ENCODE measurements at places on chromosomes 1 and 21.

DNA sequence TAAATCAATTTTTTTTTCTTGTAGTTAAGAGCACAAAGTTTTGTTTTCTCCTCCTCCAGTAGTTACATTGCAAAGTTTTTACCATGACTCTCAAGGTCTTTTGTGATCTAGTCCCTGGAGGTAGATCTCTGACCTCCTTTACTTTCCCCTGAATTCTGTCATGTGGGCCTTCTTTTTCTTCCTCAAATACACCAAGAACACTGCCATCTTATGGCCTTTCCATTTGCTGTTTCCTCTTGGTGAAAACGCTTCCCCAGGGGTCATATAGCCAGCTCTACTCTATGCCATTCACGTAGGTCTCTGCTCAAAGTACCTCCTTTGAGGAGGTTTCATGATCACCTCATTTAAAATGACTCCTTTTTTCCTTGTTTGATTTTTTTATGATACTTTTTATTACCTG lies 2.7 kb downstream of the DDX20 start:
- H3K27ac ChIP-seq, result no peak overlapping the region
- no peak overlapping the region for H3K4me3 ChIP-seq
- peaks cover 63% of the 10 kb centered on the region for H3K36me3 ChIP-seq
- DNase-seq, result no peak
- peaks cover 34% of the 10 kb centered on the region for H3K4me1 ChIP-seq

- no peaks in the 10 kb centered on the region for H3K36me3 ChIP-seq
- DNase-seq, result no peak
- no peak overlapping the region for H3K27ac ChIP-seq
- H3K27me3 ChIP-seq, result peaks cover 7% of the 10 kb centered on the region
- no peaks in the 10 kb centered on the region for H3K4me1 ChIP-seq
These were observed 476.5 kb upstream of the VAMP3 start for GRCh38 chr1:7294636-7295035.

DNA sequence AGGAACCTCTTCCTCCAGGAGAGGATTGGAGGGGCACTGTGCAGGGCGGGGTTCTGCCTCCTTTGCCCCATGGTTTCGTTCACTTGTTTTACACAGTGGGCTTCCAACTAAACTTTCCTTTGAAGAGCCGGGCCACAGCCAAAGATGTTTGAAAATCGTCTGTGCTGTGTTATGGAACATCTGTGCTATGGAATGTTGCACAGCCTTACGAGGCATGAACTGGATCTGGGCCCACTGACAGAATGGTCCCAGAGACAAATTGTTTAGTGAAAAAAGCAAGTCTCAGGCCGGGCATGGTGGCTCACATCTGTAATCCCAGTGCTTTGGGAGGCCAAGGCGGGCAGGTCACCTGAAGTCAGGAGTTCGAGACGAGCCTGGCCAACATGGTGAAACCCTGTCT lies 12.6 kb upstream of the MEF2D start:
- peaks cover 3% of the 10 kb centered on the region for H3K27me3 ChIP-seq
- DNase-seq, result no peak
- H3K4me3 ChIP-seq, result no peak overlapping the region

DNA sequence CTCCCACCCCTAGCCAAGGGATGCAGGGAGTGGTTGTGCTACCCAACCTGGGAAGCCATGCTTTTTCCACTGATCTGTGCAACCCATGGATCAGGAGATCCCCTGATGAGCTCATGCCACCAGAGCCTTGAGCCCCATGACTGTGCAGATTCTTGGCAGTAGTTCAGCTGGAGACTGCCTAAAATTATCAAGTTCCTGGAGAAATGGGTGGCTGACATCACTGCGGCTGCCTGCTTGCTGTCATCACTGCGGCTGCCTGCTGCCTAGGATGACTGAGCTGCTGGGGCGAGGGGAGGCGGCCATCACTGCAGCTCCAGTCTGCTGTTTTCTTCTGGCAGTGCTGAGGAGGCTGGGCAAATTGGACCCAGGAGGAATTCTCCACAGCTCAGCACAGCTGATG lies 159.2 kb downstream of the AGBL4 start:
- H3K27ac ChIP-seq, result no peak overlapping the region
- H3K4me1 ChIP-seq, result no peaks in the 10 kb centered on the region
- H3K4me3 ChIP-seq, result no peak overlapping the region
- no peaks in the 10 kb centered on the region for H3K36me3 ChIP-seq
- no peaks in the 10 kb centered on the region for H3K27me3 ChIP-seq

- peaks cover 27% of the 10 kb centered on the region for H3K27me3 ChIP-seq
- H3K36me3 ChIP-seq, result no peaks in the 10 kb centered on the region
- no peak overlapping the region for H3K4me3 ChIP-seq
- H3K4me1 ChIP-seq, result peaks cover 23% of the 10 kb centered on the region
These were observed 201.4 kb upstream of the SGIP1 start for GRCh38 chr1:66332548-66332901.

DNA sequence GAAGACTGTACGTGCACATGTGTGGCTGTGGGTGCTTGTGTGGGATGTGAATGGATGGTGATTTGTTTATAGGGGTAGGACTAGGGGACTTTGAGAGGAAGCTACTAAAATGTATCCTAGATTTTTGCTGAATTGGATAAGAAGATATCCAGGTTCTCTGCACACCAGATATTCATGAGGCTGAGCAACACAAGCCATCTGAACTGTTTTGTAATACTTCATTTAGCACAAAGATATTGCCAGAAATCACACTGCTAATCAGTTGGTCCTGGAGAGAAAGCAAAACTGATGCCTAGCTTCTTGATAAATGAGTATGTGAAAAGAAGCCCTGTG lies 135.3 kb downstream of the NOS1AP start:
- H3K4me1 ChIP-seq, result no peaks in the 10 kb centered on the region
- DNase-seq, result no peak
- H3K36me3 ChIP-seq, result no peaks in the 10 kb centered on the region
- no peak overlapping the region for H3K4me3 ChIP-seq

GRCh38 chr1:86508583-86508969 lies 38.3 kb upstream of the CLCA4 start:
- no peaks in the 10 kb centered on the region for H3K4me1 ChIP-seq
- H3K27me3 ChIP-seq, result peaks cover 3% of the 10 kb centered on the region
- no peak overlapping the region for H3K27ac ChIP-seq
- H3K36me3 ChIP-seq, result no peaks in the 10 kb centered on the region
- DNase-seq, result no peak

GRCh38 chr21:44064852-44065403 lies 42.3 kb upstream of the PWP2 start:
- H3K4me3 ChIP-seq, result no peak overlapping the region
- no peaks in the 10 kb centered on the region for H3K27me3 ChIP-seq
- H3K36me3 ChIP-seq, result peaks cover 83% of the 10 kb centered on the region
- DNase-seq, result no peak
- no peaks in the 10 kb centered on the region for H3K4me1 ChIP-seq

- DNase-seq, result no peak
- H3K4me1 ChIP-seq, result no peaks in the 10 kb centered on the region
- no peaks in the 10 kb centered on the region for H3K27me3 ChIP-seq
- H3K27ac ChIP-seq, result no peak overlapping the region
- no peak overlapping the region for H3K4me3 ChIP-seq
- H3K36me3 ChIP-seq, result no peaks in the 10 kb centered on the region
These were observed 296.7 kb downstream of the KCTD3 start for GRCh38 chr1:215863796-215864195.

DNA sequence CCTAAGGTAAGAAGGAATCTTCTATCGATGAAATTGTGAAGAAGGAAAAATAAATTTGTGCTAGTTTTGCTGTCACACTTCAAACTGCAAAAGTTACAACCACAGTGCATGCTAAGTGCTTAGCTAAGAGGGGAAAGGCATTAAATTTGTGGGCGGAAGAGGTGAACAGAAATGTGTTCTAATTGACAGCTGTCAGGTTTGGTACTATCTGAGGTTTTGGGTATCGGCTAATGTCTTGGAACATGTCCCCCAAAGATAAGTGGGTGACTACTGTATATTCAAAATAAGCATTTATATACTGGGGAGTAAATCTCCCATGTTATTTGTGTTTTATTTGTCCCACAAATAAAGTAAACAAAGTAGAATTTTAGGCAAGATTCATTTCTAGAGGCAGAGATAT lies 8.0 kb downstream of the CR1 start:
- peaks cover 12% of the 10 kb centered on the region for H3K27me3 ChIP-seq
- H3K27ac ChIP-seq, result no peak overlapping the region
- no peak for DNase-seq
- H3K36me3 ChIP-seq, result no peaks in the 10 kb centered on the region

DNA sequence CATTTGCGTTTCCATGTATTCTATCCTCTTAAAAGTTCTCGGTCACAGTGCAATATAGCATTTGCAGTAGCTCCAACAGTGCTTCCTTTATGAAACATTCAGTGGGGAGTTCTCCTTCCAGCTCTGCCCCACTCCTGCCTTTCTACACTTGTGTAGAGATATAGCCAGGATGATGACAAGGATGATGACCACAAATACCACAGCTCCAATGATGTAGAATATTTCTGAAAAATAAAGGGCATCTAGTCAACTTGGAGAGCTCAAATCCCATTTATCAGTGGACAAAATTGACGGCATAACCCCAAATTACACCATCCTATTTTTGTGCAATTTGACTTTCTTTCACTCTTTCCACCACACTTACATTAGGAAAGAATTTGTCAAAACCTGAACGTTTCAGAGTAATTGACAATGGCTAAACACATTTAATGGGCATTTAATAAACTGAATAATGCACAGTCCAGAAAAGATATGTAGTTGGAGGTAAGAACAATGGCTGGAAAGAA lies 11.1 kb downstream of the F3 start:
- peaks cover 7% of the 10 kb centered on the region for H3K36me3 ChIP-seq
- DNase-seq, result no peak
- H3K4me3 ChIP-seq, result no peak overlapping the region
- no peaks in the 10 kb centered on the region for H3K4me1 ChIP-seq
- H3K27me3 ChIP-seq, result no peaks in the 10 kb centered on the region
- H3K27ac ChIP-seq, result no peak overlapping the region

GRCh38 chr1:152858062-152858461 lies 1.7 kb upstream of the LCE7A start:
- peaks cover 24% of the 10 kb centered on the region for H3K27me3 ChIP-seq
- DNase-seq, result no peak
- H3K4me1 ChIP-seq, result no peaks in the 10 kb centered on the region
- H3K27ac ChIP-seq, result no peak overlapping the region
- no peak overlapping the region for H3K4me3 ChIP-seq

DNA sequence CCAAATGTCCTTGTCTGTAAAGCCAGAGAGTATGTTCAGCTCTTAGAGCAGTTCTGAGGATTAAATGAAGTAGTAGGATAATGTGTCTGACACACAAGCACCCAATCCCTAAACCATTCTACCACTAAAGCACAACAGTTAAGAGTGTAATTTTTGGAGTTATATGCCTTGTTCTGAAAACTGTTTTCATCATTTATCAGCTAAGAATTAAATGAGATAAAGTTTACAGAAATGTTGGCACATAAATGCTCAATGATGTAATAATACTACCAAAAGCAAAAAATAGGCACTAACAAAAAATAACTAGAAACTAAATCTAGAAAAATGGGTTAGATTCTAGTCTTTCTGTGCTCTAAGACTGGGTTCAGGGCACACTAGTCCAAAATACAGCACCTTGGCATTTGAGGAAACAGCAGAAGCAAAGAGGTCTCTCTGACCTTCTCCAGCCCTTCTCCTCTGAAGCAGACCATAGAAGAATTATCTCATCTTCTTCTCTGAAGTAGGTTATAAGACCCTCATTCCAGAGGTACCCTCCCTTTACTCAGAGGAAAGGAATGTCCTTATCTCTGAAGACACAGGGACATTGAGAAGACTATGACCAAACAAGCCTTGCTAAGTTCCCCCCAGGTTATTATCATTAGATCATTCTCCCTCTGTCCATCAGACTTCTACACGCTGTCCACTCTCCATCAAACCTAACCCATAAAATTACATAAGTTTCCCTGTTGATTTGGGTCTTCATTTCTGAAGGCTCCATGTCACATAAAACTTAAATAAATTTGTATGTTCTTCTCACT lies 20.6 kb downstream of the ABL2 start:
- no peaks in the 10 kb centered on the region for H3K4me1 ChIP-seq
- no peak for DNase-seq
- no peak overlapping the region for H3K27ac ChIP-seq
- no peak overlapping the region for H3K4me3 ChIP-seq
- no peaks in the 10 kb centered on the region for H3K27me3 ChIP-seq

DNA sequence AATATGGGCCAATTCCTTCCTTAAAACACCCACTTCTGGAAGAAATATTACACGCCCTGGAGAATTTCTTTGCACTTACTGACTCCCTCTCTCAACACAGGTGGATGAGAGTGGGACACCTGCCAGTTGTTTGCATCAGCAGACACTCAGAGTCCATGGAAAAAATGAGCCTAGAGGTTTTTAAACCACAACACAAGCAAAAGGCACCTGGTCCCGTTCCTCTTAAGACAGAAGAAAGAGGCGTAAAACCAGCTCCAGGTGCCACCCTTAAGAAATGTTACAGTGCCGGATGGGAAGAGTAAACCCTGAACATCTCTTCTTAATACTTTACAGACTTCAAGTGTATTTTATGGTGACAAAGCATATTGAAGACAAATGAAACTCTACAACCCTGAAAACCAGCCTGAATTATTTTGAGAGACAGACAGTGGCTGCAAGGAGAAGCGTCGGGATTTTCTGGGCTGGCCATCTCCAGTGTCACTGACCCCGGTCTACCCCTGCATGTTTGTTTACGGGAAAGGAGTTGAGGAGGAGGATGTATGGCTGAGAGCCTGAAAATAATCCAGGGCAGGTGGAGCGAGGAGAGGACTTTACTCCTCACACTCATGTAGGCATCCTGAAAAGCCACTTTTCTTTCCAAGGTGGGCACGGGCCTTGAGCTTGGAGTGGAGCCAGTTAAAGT lies 7.8 kb upstream of the RIPK4 start:
- no peak overlapping the region for H3K4me3 ChIP-seq
- no peaks in the 10 kb centered on the region for H3K36me3 ChIP-seq
- H3K4me1 ChIP-seq, result peaks cover 100% of the 10 kb centered on the region
- peak overlapping the region; percentile 96 for H3K27ac ChIP-seq

DNA sequence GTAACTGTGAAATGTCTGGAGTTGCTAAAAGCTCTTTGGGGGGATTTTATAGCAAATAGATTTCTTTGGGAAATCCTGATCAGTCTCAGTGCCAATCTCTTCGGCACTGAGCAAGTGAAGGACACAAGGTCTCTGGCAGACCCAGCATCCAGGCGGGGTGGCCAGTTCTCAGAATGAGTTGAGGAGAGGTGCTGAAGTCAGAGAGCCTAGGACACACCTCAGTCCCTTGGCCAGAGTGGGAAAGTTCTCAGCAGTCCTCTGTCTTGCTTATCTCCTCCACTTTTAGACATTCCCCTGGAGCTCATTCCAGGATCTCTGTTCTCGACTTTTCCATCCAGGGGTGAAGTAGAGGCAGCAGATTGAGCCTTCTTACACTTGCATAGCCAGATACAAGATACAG lies 6.7 kb downstream of the HLX start:
- no peaks in the 10 kb centered on the region for H3K36me3 ChIP-seq
- H3K4me3 ChIP-seq, result no peak overlapping the region
- no peak overlapping the region for H3K27ac ChIP-seq
- DNase-seq, result no peak

- no peak overlapping the region for H3K4me3 ChIP-seq
- H3K4me1 ChIP-seq, result no peaks in the 10 kb centered on the region
- no peaks in the 10 kb centered on the region for H3K36me3 ChIP-seq
These were observed 38.3 kb upstream of the BACH1 start for GRCh38 chr21:29260461-29260860.

Data from DND-41 (cell line).